Activated naive CD8-positive, alpha-beta T cell treated with anti-CD3 and anti-CD28 coated beads for 36 hours (primary cell): ENCODE measurements at places on chromosomes 3 and 15. TPM values are rescaled to one million over a fixed set of nuclear protein-coding genes. Genes with fewer than 3 reads are reported as not detected.
A peak's percentile ranks its signal among the peaks of the same experiment; 100 is the strongest.

The ZNF660 gene
- 1.6 TPM for total RNA-seq

The UBA7 gene
- total RNA-seq = 65.1 TPM

- no peak for DNase-seq
Measured at GRCh38 chr3:46713898-46714552, 3.6 kb downstream of the PRSS50 start.

DNA sequence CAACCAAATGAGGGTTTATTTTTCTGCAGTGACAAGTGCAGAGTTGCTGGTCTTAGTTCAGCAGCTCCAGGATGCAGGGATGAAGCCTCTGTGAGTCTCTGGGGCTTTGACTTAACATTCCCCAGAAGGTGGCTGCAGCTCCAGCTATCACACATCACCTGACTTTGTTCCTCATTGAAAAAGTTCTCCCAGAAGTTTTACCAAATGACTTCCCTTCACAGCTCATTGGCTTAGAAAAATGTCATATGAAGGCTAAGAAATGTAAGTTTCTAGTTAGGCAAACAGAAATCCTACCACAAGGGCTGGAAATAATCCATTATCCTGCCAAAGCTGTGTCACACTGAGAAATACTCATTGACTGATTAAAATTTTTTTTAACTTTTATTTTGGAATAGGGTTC is 184.9 kb downstream of the MINAR1 start:
- DNase-seq = no peak

DNA sequence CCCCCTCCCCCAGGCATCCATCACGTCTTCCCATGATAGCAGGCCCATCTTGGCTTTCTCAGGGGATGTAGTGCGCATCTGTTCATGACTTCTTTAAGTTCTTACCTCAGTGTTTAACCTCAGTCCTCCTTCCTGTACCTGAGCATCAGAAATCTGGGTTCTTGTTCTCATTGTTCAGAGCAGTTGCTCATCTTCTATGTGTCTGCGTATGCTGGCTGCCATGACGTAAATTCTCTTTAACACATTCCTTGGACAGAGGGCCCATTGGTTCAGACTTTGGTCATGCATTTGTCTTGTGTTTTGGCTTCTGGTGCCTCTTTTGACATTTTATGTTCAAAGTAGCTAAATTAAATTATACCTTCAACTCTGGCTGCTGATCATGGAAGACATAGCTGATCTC is 227.3 kb downstream of the CACNA2D3 start:
- no peak for DNase-seq

DNA sequence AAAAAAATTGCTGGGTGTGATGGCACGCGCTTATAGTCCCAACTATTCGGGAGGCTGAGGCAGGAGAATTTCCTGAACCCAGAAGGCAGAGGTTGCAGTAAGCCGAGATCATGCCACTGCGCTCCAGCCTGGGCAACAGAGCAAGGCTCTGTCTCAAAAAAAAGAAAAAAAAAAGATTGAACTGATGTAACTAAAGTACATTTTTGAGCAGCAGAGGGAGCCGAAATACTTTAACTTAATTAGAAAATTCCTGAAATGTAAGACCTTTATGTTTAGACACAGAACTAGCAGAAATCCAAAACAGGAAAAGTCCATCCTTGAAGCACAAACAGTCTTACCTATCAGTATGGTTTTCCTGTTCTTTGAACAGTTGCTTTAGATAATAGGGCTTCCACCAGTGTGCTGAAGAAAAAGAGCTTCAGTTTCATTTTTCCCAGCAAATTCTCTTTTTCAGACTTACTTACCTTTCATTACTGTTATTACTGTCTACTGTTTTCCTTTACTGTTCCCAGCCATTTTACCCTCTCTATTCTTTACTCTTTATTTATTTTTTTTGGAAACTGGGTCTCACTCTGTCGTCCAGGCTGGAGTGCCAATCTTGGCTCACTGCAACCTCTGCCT is 33.4 kb upstream of the ZNF609 start:
- DNase-seq = no peak

The MINAR1 gene
- total RNA-seq = 0.46 TPM

The ZNF662 gene
- total RNA-seq = 5.3 TPM

The ARPP21 gene
- not detected for total RNA-seq

DNA sequence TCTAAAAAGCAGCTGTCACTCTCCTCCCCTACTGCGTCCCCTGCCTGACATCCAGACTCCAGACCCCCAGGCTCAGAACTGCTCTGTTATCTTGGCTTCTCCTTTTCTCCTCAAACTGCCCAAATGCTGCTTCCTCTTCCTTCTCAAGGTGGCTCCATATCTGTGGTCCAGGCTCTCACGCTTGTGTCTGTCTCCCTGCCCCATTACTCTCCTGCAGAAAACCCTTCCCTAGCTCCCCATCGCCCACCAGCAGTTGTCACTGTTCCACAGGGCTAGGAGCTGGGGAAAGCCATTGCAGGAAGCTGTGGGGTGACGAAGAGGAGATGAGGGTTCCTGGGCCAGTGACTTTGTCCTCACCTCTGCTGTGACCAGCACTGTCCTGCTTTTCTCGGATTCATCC is 30.7 kb upstream of the CGNL1 start:
- DNase-seq = no peak

- no peak for DNase-seq
Measured at GRCh38 chr3:160793722-160794252, 37.8 kb downstream of the PPM1L start.

The ALS2CL gene
- 1.3 TPM for total RNA-seq

- DNase-seq = no peak
Measured at GRCh38 chr3:133833880-133834620, 28.4 kb downstream of the SRPRB start.

The TP63 gene
- total RNA-seq = not detected

DNA sequence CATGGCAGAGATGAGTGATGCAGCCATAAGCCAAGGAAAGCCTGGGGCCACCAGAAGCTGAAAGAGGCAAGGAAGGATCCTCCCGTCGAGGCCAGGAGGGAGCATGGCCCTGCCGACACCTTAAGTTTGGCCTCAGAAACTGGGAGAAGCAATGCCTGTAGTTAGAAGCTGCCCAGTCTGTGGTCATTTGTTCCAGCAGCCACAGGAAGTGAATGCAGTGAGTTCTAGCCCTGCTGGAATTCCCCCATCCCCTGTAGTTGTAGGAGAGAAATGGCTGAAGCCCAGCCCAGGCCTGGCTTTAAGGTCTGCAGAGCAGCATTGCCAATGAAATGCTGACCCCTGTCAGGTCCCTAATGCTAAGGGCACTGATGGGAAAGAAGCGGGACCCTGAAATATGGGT is 12.2 kb upstream of the CHSY1 start:
- no peak for DNase-seq

GRCh38 chr15:81296673-81297072 is 27.3 kb downstream of the STARD5 start:
- DNase-seq = peak; percentile 76

- DNase-seq = no peak
Measured at GRCh38 chr15:35998663-35999602, 453.0 kb upstream of the DPH6 start.

The GATM gene
- 4.9 TPM for total RNA-seq

The DLL4 gene
- total RNA-seq = not detected

DNA sequence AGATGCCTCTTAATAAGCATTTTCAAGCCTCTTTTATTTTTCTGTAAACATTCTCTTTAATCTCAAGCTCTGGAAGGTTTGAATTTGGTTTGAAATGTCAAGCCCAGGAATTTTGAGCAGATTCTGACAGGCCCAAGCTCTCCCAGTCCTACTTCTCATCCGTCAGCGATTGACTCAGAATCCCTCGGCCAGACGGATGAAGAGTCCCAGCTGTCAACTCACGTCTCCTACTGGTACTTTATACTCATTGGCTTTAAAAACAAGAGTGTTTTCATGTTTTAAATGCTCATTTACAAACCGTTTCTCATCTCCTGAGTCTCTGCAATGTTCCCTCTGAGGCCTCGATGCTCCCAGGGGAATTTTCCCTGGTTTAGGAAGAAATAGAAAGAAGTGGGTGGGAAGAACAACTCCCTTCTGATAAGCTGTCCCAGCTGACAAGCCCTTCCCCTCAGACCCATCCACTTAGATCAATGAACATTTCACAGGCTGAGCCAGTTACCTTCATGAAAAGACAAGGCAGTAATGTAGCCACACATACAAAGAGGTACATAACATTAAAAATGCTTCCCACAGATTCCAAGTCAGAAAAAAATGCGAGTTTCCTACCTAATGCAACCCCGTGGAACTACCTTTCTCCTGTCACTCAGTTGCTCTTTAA is 478.2 kb upstream of the DPH6 start:
- no peak for DNase-seq

DNA sequence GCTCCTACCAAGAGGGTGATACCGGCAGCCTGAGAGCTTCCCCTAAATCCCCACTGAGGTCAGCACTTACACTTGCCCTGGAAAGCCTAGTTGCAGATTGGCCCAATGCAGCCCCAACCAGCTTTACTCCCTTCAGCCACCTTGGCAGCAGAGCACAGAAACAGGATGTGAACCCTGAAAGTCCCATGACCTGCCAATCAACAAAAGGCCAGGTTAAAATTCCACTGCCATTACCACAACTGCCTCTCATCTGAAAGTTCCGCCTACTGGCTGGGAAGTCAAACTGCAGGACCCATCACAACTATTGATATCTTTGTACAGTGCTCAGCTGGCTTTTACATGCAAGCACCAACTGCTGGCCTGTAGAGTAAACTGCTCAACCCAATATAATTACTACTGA is 156.2 kb downstream of the ZMAT3 start:
- DNase-seq = no peak

The GOLGA8R gene
- total RNA-seq = 1.4 TPM

- DNase-seq = no peak
Measured at GRCh38 chr15:31782951-31783350, 247.4 kb upstream of the CHRNA7 start.

The BSN gene
- 0.35 TPM for total RNA-seq

The CYP1A2 gene
- total RNA-seq = not detected

DNA sequence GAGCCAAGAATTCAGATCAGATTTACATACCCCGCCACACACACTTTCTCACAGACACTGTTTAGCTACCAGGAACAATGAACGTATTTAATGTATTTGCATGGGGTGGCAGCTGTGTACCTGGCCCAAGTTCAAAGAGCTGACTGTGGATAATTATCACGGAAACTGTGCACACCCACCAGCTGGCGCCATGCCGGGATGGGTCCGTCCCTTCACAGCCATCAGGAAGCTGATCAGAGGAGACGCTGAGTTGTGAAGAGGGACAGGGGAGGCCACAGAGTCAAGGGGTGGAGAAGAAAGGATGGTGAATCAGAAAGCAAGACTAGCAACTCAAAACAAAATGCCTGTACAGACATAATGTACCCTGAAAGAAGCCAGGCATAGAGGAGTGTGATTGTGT is 13.1 kb upstream of the PLA2G4D start:
- no peak for DNase-seq

- DNase-seq = no peak
Measured at GRCh38 chr3:35322070-35322469, 317.3 kb upstream of the ARPP21 start.

GRCh38 chr15:52178765-52179164 is 12.4 kb downstream of the GNB5 start:
- DNase-seq = no peak

The MLF1 gene
- 0.89 TPM for total RNA-seq

DNA sequence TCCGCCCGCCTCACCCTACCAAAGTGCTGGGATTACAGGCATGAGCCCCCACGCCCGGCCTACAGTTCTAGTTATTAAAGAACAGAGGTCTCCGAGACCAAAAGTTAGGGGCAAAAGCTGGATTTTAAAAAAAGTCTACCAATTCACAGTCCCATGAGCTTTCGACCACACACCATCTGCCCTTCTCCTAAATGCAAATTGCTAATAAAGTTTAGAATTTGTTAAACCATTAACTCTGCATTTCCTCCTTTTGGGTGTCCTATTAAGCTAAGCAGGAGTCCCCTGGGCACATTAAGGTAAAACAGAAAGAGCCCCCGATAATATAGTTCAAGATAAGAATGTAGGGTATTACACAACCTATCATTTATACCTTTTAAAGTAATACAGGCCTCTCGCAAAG is 322.7 kb downstream of the FOXP1 start:
- DNase-seq = no peak

- no peak for DNase-seq
Measured at GRCh38 chr15:39666677-39667076, 85.8 kb downstream of the THBS1 start.

GRCh38 chr15:57285386-57285785 is 90.9 kb upstream of the CGNL1 start:
- DNase-seq = no peak

- DNase-seq = no peak
Measured at GRCh38 chr15:64004587-64004986, 41.7 kb downstream of the DAPK2 start.

- no peak for DNase-seq
Measured at GRCh38 chr15:73683257-73683776, 866 bp upstream of the CD276 start.

DNA sequence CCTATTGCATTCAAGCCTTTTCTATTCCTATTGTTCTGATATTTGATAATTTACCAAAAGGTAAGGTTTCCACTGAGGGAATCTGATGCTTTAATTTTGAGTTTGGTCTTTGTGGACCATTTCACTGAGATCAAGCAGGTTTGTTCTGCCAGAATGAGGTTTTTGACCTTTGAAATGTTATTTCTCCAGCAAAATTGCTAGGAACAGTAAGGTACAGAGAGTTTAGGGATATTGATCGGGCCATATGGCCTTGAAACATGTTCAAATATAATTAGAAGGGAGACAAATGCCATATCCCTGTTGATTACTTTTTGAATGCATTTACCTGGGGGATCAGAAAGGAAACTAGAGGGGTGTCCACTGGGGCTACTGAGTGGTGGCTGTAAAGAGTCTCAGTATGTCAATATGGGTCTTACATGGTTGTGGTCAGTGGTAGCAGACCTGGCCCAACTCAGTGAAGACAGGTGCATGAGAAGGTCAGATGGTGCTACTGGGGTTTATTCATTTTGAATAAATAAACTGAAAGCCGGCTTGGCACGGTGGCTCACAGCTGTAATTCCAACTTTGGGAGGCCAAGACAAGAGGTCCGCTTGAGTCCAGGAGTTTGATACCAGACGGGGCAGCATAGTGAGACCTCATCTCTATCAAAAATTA is 100.2 kb downstream of the SV2B start:
- no peak for DNase-seq

DNA sequence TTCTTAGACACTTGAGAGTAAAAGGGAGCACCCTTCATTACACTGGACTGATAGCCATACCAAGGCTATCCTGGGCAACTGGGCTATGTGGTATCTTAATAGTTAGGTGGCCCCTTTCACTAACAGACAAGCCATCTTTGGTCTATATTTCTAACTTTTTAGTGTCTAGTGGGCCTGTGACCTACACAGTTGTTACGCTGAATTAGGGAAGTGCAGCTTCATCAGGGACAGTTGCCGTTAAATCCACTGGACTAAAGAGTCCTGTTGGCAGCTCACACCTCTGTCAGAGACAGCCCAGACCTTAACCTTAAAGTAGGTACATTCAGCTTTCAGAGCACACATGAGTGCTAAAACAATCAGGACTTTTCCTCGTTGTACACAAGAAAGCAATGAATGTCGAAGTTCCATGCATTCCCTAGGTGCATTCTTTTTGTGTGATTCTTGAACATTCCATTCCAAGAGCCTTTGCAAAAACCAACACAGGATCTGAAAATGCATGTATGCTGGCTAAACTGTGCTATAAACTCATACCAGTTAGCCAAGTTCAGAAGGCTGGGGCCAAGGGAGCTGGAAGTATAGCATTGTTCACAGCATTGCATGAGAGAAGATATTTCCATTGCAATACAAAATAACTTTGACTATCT is 230.2 kb upstream of the EIF1B start:
- no peak for DNase-seq
